ENCODE measurements at places on chromosomes 2 and 18.

DNA sequence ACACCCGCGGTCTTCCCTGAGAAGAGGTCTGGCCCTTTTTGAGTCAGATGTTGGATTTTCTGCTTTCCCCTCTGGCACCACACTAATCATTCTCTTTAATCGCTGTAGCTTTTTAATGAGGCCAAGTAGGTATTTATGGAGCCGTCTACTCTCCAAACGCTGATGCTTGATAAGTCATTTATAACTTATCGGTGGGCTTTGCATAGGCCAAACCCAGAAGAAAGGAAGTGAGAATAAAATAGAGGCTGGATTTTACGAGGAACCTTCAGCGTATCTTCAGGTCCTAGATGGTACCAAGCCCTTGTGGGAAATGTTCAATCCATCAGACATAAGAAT is 142.5 kb upstream of the CTAGE1 start:
- DNase-seq = no peak

DNA sequence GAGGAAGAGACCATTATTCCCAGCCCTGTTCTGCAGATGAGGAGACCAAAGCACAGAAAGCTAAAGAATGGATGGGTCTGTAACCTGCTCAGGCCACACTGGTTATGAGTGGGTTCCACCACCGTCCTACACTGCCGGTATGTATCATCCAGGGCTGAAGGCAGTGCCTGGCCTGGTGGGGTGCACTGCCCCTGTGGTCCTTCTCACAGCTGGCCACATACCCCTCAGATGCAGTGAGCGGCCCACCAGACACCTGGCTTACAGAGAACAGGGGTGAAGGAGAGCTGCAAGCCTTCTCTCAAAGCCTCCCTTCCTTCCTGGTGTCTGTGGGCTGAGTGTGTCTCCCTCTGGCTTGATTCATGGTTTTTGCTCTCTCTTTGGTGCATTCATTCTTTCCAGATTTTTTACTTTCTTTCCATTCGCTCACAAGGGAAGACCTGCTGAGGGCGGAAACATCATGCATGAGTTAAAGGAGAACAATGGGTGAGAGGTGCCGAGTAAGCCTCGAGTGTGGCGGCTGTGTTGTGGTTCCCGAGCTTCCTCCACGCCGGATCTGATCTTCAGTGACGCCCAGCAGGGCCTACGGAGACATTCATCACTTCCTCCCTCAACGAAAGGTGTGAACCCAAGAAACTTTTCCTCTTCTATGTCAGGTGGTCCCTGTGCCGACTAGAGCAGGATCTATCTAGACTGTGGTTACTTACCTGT is 62.1 kb upstream of the REL start:
- no peak for DNase-seq

DNA sequence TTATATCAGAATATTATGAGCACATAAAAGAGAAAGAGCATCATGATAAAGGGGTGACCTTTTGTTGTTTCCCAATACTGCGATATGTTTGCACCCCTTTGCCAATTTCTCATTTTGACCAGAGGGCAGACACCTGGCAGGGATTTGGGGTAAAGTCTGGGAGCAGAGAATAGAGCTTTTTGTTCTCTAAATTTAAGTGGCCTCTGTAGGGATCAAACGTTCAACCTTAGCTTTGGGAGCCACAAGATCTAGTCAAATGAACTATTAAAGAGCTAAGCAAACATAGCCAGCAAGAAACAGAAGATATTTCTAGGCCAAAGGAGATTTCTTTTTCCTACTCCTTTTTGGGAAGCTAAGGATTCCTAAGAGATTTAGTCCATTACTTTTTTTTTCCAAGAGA is 1.1 kb upstream of the MSTN start:
- no peak for DNase-seq

- peak; percentile 20 for DNase-seq
These were observed 133.9 kb upstream of the CDH20 start for GRCh38 chr18:61199171-61199848.

DNA sequence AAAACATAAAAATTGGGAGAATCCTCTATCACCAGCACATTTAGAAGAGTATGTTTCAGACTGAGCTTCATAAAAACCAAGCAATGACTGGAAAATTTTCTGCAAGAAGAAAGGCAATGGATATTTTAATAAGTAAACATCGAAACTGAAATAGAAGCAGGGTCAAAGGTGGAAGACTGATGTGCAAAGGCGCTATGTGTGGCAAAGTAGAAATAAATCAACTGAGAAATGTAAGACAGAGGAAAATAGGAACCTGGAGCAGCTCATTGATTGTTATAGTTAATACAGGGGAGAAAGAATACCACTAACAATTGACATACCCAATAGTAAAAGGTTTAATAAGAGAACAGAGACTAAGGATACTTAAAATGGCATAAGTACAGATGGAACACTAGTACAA is 818.4 kb downstream of the SOCS6 start:
- no peak for DNase-seq

- DNase-seq = no peak
These were observed 11.9 kb upstream of the MSGN1 start for GRCh38 chr2:17804358-17804757.

DNA sequence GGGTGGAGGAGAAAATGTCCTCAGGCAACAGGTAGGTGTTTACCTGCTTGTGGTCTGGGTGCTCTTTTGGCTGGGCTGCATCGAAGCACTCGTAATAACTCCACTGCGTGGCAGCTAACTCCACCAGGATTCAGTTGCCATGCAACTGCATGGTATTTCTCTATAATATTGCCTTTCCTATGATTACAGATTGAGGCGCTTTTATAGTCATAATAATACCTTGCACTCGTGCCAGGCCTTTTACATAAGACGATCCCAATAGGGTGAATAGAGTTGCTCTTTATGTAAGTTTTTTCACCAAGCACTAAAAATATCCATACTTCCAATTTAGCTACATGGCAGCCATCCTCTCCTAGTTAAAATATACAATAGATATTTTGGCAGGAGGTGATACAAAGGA is 19.7 kb upstream of the NYAP2 start:
- DNase-seq = no peak

GRCh38 chr2:173511942-173512341 is 157.3 kb downstream of the CDCA7 start:
- no peak for DNase-seq

Measured in skeletal muscle cell (primary cell).